Fibroblast of pulmonary artery (primary cell): ENCODE measurements at places on chromosomes 12 and 14.

- DNase-seq = no peak
Observed at GRCh38 chr14:74517731-74518130, 24.2 kb downstream of the ISCA2 start.

- peak; percentile 82 for DNase-seq
Observed at GRCh38 chr12:7188562-7189397, 706 bp upstream of the PEX5 start.

- no peak for DNase-seq
Observed at GRCh38 chr12:117580718-117581062, 219.3 kb upstream of the NOS1 start.

GRCh38 chr12:13566292-13566691 is 369.8 kb downstream of the EMP1 start:
- no peak for DNase-seq

DNA sequence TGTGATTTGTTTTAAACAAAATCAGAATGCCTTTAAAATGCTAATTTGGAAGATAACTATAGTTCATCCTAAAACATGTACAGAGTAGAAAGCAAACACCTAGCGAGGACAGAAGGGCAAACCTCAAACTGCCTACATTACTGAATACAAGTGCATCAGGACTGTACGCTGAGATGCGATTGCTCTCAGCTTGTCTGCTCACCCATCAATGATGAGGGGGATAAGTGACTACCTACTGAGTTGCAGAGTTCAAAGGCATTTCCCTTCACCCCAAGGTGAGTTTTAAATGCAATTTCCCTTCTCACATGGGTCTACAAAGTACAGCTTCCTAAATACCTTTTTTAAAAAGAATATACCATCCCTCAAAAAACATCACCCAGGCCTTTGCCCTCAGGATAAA is 52.9 kb downstream of the PHLDA1 start:
- DNase-seq = no peak

DNA sequence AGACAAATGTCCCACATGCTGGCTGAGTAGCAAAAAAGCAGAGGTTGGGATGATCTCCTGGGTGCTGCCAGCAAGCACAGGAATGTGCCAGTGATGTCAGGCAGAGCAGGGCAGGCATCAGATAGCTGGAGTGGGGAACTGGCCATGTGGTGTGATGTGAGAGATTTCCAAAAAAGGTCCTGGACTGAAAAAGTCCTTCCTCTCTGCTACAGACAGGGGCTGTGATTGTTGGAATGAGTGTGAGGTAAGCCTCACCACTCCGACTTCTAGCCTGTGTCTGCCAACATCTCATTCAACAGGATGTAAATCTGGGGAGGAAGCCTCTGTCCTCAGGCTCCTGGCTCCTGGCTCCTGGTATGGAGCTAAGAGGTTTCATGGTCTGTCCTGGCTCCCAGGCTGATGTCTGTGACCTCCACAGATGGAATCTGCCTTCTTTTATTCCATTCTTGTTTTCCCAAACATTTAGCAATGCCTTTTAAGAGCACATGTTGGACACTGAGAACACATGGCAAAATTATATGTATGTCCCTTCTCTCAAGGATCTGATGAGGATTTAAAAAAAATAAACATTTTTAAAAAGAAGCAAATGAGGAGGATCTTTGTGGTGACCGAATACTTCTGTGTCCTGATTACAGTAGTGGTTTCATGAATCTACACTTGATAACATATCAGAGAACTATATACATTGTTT is 50.1 kb upstream of the STK38L start:
- peak; percentile 92 for DNase-seq

DNA sequence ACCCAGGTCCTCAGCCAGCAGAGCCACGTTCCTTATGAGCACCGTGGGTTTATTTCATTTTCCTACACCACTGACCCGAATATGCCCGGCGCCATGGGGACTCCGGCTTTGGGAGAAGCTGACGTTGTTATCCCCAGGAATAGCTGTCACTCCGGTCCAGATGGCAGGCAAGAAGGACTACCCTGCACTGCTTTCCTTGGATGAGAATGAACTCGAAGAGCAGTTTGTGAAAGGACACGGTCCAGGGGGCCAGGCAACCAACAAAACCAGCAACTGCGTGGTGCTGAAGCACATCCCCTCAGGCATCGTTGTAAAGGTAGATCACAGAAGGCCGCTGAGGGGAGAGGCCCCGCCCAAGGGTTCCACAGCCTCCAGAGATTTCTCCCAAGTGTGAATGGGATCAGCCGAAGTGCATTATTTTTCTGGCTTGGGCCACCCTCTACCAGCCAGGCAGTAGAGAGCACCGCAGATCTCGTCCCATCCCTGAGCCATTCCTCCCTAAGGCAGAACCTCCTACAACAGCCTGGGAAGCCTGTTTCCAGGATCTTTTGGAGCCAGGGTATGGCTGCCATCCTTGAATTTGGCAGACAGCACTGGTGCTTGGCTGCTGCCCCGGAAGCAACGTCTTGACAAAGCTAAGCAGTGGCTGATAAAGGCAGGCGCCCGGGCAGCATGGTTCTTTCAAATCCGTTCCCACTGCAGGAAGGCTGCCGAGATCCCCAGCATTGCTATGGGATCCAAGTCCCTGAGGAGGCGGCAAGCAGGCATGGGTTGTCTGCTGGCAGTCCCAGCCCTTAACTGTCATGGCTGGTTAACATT is 17.8 kb downstream of the CDK2AP1 start:
- DNase-seq = no peak

DNA sequence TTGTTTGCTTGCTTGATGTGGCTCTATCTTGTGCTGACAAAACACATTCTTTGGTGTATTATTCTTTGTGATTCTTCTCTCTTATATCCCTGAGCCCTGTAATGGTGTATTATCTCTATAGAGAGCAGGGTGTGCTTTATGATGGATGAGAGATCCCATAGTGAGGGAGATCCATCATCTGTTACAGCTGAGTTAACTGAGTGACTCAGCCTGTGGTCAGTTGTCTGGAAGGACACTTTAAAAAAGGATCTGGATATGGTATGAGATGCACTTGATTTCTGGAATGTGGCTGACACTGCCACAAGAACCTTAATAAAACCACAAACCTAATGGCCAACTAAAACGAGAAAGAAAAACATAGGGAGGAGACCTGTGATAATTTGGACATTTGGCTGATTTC is 461.4 kb upstream of the SYT1 start:
- DNase-seq = peak; percentile 40

GRCh38 chr12:50740307-50740706 is 23.6 kb upstream of the ATF1 start:
- peak; percentile 33 for DNase-seq
